ENCODE measurements at places on chromosomes 13 and 19.

GRCh38 chr13:110528371-110528770, 33.2 kb downstream of the RAB20 start:
- DNase-seq, result no peak

DNA sequence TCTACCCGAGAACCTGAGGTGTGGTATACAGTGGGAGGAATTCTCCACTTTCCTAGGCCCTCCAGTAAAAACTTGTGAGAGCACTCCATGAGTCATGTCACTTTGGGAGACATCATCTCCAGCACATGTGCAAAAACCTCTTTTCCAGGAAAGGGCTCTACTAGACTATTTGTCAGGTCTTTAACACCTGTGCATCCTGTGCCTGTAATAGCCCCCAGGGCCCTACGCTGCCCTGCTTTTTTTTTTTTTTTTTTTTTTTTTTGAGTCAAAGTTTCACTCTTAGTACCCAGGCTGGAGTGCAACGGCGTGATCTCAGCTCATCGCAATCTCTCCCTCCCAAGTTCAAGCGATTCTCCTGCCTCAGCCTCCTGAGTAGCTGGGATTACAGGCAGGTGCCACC, 1.7 kb upstream of the ERVV-1 start:
- DNase-seq, result no peak

DNA sequence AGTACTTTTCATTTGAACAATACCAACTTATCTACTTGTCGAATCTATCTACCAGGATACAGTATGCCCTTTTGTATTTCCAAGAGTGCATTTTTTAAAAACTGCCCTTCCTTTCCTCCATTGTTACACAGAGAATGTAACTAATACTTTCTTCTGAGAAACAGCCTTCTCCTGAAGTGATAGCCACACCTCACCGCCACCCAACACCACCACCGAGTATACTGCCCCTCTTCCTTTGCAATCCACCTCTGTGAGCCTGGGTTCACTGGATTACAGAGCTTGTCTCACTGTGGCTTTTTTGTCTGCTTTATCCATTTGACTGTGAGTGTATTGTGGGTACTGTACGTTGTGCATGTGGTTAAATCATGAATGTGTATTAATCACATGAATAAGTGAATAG, 305.4 kb downstream of the KLF12 start:
- no peak for DNase-seq

DNA sequence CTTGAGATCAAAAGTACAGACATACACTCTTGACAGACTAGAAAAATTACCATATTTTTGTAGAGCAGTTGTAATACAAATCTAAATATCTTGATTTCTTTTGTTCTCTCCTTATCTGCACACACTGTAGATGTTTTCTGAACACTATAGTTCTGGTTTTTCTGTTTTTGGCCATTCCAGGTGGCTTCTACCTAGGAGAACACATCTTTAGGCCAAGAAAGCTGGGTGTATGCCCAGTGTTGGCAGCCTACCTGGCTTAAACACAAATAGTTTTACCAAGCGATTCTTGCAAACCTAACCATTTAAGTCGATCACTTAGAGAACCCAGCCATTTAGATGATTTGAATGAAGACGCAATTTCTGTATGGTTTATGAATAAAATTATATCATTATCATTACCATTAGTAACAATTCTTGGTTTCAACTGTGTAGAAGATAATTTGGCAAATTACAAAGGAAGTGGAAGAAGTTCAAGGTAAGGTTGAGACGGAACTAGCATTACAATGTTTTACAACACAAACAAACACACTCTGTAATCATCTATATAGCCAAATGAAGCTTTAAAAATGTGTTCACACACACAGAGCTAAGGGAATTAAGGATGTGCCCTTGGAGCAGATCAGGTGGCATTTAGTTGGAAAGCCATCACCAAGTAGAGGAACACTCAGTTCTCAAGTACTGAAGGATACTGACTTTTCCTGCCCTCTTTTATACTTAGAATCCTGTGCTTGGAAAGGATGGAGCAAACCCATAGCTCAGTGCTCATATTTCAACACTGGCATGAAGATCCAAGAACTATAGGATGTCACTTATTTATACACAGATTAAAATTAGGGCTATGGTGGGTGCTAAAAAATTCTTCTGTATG, 36.2 kb downstream of the ERCC5 start:
- DNase-seq, result no peak

- DNase-seq, result no peak
These were observed 235.1 kb upstream of the MIR17HG start for GRCh38 chr13:91112201-91112923.

GRCh38 chr13:101835920-101836319, 383.4 kb downstream of the ITGBL1 start:
- DNase-seq, result no peak

DNA sequence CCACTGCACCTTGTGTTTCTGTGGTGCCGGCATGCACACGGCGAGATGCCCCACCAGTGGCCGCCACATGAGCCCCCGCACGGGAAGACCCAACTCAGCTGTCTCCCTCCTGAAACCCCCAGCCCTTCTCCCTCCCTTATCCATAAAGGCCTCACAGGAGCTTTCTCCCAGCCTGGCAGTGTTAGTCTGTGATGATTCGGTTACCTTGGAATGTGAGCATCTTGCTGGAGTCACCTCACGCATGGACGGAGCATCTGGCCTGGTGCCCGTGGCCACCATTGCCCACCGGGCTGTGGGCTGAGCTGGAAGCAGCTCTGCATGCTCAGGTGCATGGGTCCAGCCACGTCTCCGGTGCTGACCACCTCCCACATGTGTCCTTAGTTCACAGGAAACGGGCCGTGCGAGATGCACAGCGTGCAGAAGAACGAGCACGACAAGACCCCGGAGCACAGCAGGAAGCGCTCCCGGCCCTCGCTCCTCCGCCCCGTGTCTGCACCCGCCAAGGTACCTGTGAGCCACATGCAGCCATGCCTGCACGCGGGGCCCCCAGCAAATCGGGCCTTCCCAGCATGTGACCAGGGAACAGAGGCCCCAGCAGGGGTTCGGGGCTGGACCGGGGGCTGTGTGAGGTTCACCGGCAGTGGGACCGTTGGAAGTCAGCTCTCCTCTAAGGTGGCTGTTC, 22.0 kb downstream of the SIN3B start:
- no peak for DNase-seq

DNA sequence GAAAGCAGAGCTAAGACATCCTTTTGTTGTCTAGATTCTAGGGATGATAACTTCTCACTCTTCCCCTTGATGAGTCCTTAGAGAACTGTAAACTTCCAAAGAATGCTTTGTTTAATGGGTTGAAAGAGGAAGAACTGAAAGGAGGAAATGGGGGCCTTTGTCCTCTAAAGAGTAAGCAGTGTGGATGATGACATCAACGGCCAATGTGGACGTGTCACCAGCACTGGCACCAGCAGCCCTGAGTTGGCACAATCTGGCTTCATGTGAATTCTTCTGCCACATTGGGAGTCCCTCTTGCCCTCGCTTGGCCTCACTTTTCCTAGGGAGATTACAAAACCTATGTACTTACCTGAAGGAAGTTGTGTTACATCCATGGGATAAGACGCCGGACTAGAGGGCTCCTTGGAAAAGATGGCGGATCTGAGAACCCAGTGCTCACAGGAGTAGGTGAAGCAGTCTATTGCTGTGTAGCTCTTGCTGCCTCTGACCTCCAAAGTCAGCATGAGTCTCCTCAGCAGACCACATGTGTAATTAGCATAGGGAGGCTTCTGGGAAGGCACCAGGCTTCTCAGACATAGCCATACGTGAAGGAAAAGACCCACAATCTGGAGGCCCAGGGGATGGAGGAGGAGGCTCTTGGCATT, 62.8 kb downstream of the RGCC start:
- DNase-seq, result no peak

- DNase-seq, result peak; percentile 31
These were observed 26.1 kb downstream of the ZMYM2 start for GRCh38 chr13:19984430-19985218.

- no peak for DNase-seq
These were observed 24.4 kb downstream of the WDR88 start for GRCh38 chr19:33156334-33156733.

DNA sequence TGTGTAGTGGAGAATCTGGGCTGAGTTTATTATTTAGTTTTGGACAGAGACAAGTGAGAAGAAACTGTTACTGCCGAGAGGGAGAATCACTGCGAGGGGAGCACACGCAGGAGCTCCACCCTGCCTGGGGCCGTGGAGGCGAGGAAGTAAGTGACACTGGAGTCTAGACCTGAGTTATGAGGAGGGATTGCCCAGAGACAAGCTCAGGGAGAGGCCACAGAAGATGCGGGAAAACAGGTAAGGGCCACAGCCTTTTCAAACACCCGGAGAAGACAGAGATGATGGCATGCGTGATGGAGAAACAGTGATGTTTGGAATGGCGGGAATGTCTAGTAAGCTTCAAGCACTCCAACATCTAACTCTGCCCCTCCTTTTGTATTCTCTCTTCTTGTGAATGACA, 84.1 kb downstream of the TNFSF11 start:
- no peak for DNase-seq

- DNase-seq, result no peak
These were observed 58.1 kb upstream of the SIAH3 start for GRCh38 chr13:45909673-45910072.

DNA sequence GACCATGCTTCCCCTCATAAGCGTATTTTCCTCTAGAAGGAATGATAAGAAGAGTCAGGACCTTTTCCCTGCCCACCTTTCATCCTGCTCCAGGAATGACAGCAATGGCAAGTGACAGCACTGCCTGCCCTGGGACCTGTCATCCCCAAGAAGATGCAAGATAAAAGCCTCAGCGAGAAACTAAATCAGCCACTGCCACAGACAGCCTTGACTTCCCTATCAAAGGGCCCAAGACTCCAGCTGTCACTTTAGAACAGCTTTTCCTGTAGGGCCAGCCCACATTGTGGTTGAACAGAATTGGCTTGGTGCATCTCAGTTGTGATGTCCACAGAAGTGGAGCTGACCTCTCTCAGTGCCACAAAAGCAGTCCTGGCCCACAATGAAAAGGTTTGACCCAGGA, 1.1 kb downstream of the RAB8A start:
- DNase-seq, result no peak

- no peak for DNase-seq
These were observed 23.4 kb downstream of the CEBPG start for GRCh38 chr19:33396701-33397535.

- no peak for DNase-seq
These were observed 10.3 kb downstream of the ATG4D start for GRCh38 chr19:10553943-10554381.

DNA sequence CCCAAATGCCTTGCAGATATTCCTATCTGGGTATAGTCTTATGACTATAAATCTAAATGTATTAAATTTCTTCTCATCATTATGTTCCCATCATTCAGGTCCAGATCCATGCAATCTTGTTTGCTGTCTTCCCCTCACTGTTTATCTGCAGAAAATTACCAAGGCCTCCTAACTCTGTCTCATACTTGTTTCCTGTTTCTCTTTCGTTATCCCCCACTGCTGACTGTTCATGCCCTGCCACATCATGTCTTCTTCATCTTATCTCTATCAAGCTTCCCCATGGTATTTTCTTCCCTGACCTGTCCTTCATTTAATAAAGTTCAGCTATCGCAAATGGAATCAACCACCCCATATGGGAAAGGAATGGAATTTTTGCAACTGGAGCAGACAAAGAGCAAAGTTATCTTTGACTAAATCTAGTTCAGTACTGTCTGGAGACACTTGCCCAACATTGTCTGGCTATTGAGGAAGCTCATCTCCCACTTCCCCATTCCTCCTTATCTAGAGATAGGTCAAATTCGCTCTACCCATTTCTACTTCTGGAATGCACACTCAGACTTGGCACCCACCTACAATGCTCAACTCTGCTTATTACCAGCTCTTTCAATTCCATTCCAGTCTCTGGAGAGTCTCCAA, 1358.1 kb downstream of the EFNB2 start:
- DNase-seq, result no peak

GRCh38 chr13:39959497-39960144, 304.2 kb downstream of the COG6 start:
- no peak for DNase-seq

DNA sequence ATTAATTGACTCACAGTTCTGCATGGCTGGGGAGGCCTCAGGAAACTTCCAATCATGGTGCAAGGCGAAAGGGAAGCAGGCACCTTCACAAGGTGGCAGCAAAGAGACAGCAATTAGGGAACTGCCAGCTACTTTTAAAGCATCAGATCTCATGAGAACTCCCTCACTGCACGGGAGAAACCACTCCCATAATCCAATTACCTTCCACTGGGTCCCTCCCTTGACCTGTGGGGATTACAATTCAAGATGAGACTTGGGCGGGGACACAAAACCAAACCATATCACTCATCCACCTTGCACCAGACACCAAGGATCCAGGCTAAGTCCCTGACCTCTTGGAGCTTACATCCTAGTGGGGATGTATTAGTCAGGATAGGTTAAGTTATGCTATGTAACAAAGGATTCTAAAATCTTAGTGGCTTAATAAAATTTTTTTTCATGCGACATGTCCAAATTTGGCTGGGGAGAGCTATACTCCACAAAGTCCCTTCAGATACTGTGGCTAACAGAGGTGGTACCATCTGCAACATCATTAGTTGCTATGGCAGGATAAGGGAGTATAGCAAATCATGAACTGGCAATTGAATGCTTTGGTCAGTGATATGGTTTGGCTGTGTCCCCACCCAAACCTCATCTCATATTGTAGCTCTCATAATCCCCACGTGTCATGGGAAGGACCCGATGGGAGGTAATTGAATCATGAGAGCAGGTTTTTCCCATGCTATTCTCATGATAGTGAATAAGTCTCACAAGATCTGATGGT, 8.3 kb upstream of the FAM187B start:
- peak; percentile 13 for DNase-seq

DNA sequence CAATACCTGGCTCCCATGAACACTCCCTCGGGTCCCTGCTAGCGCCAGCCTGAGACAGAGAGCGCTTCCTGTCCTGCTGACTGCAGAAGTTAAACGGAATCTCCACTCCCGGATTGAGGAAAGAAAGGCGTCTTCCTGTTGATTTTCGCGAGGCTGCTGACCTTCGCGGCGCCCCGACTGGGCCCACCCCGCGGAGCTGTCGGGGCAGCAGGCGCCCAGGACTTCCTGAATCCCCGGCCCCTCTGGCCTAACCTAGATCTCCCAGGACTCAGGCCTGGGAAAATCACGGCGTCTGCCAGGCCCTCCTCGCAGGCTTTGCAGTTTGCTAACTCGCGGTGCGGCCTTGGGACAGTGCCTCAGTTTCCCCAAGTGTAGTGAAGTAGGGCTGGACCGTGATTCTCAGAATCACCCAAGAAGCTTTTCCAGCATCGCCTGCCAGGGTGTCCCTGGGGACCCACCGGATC, 108.8 kb downstream of the KCTD15 start:
- DNase-seq, result no peak

GRCh38 chr13:42064259-42064658, 15.8 kb downstream of the DGKH start:
- no peak for DNase-seq

DNA sequence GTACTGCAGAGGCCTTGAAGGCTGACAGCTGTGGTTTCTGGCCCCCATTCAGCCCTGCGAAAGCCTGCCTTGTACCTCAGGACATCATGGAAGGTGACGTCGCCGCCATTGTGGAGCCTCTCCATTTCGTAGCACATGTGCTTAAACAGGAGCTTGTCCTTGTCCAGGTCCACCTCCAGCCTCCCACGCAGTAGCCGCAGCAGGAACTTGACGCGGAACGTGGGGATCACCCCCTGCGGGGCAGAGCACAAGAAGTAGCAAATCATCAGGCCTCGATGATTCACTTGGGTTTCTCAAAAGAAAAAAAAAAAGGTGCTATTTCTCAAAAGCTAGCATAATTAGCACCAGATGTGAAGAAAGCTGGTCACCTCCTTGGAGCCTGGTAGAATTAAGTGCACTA, 351.0 kb downstream of the NALCN start:
- DNase-seq, result no peak

- peak; percentile 96 for DNase-seq
These were observed 145.6 kb upstream of the KLHL1 start for GRCh38 chr13:70253834-70254233.

GRCh38 chr19:41995959-41996797, 2.1 kb upstream of the ATP1A3 start:
- peak; percentile 23 for DNase-seq

Data from NCI-H748 treated with DMSO at 0.1 percent for 48 hours (cell line).